ENCODE measurements at places on chromosomes 3 and 15.

DNA sequence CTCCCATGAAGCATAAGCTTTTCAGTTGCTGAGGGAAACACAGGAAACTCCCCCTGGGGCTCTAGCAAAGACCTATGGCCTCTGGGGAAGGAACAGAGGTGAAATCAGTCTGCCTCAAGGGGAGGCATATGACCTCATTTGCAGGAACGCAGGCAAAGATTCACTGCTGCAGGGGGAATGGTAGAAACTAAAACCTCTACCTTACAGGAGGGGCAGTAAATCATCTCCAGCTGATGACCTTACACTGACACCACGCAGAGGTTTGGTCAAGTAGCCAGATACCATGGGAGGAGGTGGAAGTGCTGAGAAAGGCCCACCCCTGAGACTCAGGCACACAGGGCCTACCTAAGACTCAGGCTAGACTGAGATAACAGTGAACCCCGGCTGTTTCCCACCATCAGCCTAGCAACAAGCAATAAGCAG, 81.1 kb downstream of the RAD18 start:
- no peak for DNase-seq

DNA sequence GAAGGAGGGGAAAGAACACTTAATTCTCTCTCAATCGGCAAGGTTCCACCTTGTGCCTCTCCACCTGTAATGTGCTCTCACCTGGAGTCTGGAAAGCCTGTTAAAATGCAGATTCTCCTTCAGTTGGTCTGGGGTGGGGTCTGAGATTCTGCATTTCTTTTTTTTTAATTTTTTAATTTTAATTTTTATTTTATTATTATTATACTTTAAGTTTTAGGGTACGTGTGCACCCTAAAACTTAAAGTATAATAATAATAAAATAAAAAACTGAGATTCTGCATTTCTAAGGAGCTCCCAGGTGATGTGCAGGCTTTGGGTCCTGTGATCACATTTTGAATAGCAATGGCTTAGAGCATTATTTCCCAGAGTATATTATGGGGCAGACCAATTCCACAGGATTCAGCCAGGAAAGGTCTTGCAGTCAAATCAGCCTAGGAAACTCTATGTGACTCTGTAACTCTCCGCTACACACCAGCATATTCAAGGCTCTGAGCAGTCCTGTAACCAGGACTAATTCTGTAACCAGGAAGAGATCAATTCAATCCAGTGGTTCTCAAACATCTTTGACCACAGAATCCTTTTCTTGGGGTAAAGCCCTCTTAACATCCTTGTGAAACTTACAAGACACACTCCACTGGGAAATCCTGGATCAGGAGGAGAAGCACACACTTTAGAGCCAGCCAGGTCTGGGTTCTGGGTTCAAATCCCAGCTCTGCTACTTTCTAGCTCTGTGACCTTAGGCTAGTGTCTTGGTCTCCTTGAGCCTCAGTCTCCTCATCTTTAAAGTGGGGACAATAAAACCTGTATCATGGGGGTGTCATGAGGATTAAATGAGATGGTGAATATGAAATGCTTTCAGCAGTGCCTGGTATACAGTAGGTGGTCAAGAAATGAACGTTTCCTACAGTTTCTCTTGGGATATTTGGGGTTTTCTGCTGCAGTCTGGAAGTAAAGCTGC, 62.3 kb upstream of the SEC13 start:
- no peak for DNase-seq

DNA sequence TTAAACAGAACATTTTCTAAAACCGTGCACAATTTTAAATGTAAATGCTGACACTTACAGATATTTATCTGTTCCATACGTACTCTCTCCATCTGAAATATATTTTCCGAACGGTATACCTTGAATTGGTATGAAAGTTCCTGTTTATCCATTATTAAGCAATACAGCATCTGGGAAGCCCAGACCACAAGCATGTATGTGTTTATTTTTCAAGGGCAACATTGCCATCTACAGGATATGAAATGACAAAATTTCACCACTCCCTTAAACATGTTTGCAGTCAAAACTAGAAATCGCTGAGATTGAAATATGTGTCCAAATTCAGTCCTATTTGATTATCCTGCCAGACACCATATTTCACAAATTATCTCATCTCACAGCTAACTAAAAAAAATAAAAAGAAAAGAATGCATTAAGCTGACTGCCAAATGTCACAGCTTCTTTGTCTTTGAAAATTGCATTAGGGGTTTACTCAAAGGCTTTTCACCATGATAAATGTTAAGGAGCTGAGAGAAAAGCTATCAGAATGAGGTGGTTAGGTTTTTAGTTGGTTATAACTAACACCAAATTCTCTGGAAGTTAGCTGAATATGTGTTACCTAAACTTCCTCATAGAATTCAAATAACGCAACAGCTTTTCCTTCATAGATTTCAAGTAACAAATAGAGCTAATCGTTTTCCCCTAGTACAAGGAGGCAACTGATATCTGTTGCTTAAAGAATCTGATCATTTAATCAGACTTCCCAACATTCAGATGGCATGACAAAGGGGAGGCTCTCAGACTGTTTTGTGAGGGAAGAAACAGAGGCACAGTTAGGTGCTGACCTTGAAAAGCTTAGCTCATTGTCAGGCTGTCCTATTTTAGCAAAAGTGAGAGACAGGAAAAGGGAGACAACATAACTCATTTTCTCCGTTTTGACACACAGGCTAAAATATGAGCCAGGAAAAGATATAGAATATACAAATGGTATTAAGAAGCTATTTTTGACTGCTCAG, 533.1 kb downstream of the TBL1XR1 start:
- no peak for DNase-seq

DNA sequence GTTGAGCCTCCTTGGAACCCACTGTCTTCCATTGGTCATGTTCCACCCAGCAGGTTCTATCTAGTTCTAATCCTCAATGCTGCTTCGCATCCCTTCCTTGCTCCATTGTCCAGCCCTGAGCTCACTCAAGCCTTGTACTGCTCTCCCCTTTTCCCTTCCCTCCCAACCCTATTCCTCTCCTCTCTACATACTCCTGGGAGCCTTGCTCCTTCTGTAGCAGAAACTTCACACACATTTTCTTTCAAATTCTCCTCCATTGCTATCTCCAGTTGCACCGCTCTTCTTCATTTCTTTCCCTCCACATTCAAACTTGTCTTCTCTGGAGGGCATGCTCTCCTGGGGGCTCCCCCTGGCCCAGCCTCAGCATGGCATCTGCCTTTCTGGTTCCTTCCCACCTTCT, 14.5 kb downstream of the NR1I2 start:
- DNase-seq, result no peak

- DNase-seq, result no peak
These were observed 148.7 kb downstream of the PPM1L start for GRCh38 chr3:160904691-160905090.

- no peak for DNase-seq
These were observed 363.1 kb upstream of the PLSCR5 start for GRCh38 chr3:146968204-146968651.

- DNase-seq, result no peak
These were observed 47.4 kb upstream of the PCSK6 start for GRCh38 chr15:101536875-101537405.

DNA sequence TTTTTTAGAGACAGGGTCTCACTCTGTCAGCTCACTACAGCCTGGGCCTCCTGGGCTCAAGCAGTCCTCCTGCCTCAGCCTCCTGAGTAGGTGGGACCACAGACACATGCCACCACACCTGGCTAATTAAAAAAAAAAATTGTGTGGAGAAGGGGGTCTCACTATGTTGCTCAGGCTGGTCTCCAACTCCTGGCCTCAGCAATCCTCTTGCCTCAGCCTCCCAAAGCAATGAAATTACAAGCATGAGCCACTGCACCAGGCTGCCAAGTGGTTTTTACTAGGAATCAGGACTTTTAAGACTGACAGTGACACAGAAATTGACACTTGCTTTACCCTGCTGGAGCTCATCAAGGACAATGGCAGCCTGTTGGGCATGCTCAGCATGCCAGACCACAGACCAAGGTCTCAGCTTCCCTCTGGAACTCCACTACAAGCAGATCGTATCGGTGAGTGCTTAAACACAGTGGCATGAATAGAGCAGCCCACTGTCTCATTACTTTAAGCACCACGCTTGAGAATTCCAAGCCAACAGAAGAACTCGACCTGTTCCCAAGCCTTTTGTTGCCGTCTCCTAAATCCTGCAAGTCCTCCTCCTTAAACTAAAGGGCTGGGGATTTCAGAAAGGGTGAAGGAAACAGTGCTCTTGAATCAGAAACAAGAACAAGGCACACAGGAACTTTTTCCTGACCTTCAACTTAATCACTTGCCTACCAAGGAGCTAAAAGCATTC, 41.4 kb downstream of the EOMES start:
- no peak for DNase-seq

DNA sequence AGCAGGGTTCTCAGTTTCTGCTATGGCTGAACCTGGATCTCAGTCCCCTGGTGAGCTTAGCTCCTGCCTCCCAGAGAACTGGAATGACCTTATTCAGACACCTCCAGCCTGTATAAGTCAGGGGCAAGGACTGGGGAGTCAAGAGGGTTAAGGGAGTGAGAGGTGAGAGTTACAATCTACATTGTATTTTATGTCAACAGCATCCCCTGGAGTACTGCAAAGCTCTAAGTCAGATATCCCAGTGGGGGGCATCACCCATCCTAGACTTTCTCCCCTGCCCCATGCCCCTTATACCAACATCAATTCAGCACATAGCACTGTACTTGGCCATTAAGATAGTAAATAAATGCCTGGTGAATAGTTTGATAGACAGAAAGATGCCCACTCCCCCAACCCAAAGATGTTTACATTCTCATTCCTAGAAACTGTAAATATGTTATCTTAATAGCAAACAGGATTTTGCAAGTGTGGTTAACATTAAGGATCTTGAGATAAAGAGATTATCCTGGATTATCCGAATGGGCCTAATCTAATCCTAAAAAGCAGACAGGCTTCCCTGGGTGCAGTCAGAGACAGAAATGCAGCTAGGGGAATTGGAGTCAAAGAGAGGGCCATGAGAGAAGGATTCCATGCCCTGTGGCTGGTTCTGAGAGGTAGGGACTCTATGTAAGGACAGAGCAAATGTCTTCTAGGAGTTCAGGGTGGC, 132.3 kb upstream of the RASGRP1 start:
- no peak for DNase-seq

DNA sequence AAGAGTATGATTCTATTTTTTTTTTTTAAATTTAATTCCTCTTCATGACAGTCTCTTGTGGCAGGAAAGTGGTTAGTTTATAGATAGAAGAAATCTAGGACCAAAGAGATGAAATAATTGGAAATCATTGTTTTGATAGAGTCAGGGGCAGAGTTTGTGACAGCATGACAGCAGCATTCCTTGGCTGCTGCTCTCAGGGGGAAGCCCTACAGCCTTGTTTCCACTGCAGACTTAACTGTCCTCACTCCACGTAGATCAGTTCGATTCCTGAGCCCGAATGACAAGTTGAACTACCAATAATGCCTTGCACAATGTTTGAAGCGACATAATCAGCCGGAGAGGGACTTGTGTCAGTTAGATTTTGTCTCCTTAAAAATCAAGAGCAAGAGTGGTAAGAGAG, 189.0 kb upstream of the ICE2 start:
- DNase-seq, result no peak

- no peak for DNase-seq
These were observed 228.1 kb downstream of the CPNE4 start for GRCh38 chr3:131806736-131807135.

- no peak for DNase-seq
These were observed 137.6 kb downstream of the PEAK1 start for GRCh38 chr15:77282333-77282732.

- no peak for DNase-seq
These were observed 43.3 kb downstream of the TOPAZ1 start for GRCh38 chr3:44284949-44285348.

GRCh38 chr3:28485164-28485563, 136.5 kb upstream of the AZI2 start:
- DNase-seq, result no peak

Data from activated T-helper 1 cell treated with Interleukin-2 at 50 U/mL for 16 hours (primary cell).